Sigmoid colon (tissue), 7 donors: ENCODE measurements at places on chromosomes 6 and 20. TPM values are rescaled to one million over a fixed set of nuclear protein-coding genes. Genes with fewer than 3 reads are reported as not detected.

SLC22A7 gene
- total RNA-seq = not detected

GRCh38 chr6:155223646-155224451 lies 40.0 kb upstream of the CLDN20 start:
- peaks cover 25% of the 10 kb centered on the region for H3K4me1 ChIP-seq
- no peak for DNase-seq
- H3K27me3 ChIP-seq = no peaks in the 10 kb centered on the region
- H3K27ac ChIP-seq = no peak overlapping the region

DNA sequence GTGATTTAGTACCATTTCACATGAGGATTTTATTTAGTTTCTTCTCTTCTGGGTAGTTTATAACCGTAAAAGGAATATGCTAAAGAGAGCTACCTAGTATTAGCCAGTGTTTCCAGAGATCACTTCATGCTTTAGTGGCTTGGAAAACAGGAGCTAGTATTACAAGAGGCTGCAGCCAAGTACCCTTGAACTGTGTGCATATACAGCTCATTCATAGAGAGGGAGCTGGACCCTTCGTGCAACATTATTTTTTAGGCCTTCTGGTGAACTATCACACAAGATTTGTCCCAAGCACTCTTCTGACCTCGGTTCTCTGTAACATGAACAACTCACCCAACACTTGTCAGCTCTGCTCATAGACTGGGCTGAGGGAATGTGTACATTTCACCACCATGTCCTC lies 74.9 kb upstream of the RIN2 start:
- H3K36me3 ChIP-seq = peaks cover 19% of the 10 kb centered on the region
- no peak overlapping the region for H3K27ac ChIP-seq
- H3K4me3 ChIP-seq = no peak overlapping the region
- H3K4me1 ChIP-seq = no peaks in the 10 kb centered on the region
- no peaks in the 10 kb centered on the region for H3K27me3 ChIP-seq

- no peak overlapping the region for H3K4me3 ChIP-seq
- H3K4me1 ChIP-seq = no peaks in the 10 kb centered on the region
- H3K27me3 ChIP-seq = no peaks in the 10 kb centered on the region
- H3K36me3 ChIP-seq = peaks cover 43% of the 10 kb centered on the region
These were observed 12.3 kb downstream of the EDEM2 start for GRCh38 chr20:35134880-35135279.
